ENCODE measurements at places on chromosomes 6 and 20. TPM values are rescaled to one million over a fixed set of nuclear protein-coding genes. Genes with fewer than 3 reads are reported as not detected.

Gene DPPA5
- total RNA-seq = not detected

Gene MCUR1
- total RNA-seq = 12.0 TPM

Gene ARID1B
- total RNA-seq = 14.6 TPM

Gene SAPCD1
- 4.1 TPM for total RNA-seq

Gene KCNK16
- total RNA-seq = not detected

Gene PNPLA1
- total RNA-seq = not detected

Gene CRISP2
- not detected for total RNA-seq

Gene ERVFRD-1
- not detected for total RNA-seq

Gene TGM3
- total RNA-seq = not detected

Gene CLPSL1
- total RNA-seq = not detected

Gene NEURL2
- total RNA-seq = 0.79 TPM

Gene ARMC2
- total RNA-seq = 1.9 TPM

Gene IL17A
- total RNA-seq = not detected

Gene HDGFL1
- not detected for total RNA-seq

Gene SGK2
- 5.6 TPM for total RNA-seq

Gene TREM2
- not detected for total RNA-seq

Gene DNPH1
- 95.7 TPM for total RNA-seq

Gene CCM2L
- total RNA-seq = 0.42 TPM

Gene MRAP2
- 1.1 TPM for total RNA-seq

Gene TCF21
- not detected for total RNA-seq

Gene SLC24A3
- total RNA-seq = not detected

Gene SIRPA
- total RNA-seq = 29.6 TPM

Gene ACTL10
- total RNA-seq = not detected

Gene PSMB9
- 17.9 TPM for total RNA-seq

Gene LAMA4
- 0.88 TPM for total RNA-seq

Gene CCN6
- total RNA-seq = not detected

Gene LHFPL5
- total RNA-seq = not detected

Gene COQ3
- 11.7 TPM for total RNA-seq

Gene MOXD1
- 2.3 TPM for total RNA-seq

Data from A549 treated with CpdA at 1 μM for 4 hours (cell line).